ENCODE measurements at places on chromosomes 13 and 19.

GRCh38 chr13:41311406-41312175, 524 bp downstream of the NAA16 start:
- no peak for DNase-seq

- DNase-seq, result no peak
Measured at GRCh38 chr13:48776401-48776800, 122.7 kb downstream of the CYSLTR2 start.

DNA sequence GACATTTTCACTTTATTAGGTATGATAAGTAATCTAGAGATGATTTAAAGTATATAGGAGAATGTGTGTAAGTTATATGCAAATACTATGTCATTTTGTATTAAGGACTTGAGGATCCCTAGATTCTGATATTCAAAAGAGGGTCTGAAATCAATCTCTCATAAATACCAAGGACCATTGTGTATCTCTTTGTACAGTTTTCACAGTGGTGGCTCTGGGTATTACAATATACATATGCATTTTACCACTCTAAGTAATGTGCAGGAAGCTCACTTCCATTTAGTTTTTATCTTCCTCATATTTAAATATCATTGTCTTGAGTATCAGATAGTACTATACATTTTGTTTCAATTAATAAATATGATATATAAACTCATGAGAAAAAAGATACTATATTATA, 862.6 kb upstream of the PCDH20 start:
- no peak for DNase-seq

DNA sequence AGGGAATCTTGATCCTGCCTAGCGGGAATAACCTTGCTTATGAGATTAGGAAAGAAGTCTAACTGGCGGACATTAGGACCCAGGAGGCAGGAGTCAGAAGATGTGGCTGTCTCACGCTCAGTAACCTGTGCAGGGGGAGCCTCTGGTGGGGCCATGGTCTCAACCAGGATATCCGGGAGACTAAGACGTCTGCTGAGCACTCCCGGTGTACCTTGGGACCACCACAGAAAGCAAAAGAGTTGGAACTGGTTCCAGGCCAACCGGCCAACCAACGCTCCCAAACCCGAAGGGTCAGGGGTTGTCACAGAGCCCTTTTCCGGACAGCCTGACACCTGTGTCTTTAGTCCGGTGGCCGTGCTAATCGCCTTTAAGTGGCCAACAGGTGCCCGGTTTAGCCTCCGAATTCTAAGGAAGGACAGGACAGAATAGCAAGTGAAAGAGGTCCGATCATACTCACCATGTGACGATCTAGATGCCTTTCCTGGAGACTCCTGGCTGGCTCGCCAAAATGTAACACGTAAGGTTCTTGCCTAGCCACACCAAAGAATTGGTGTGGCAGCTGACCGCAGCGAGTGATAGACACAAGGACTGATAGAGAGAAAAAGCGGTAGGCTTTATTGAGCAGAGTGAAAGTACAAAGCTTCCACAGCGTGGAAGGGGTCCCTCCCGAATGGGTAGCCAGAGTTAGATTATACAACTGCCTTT, 103.9 kb upstream of the DIAPH3 start:
- no peak for DNase-seq

DNA sequence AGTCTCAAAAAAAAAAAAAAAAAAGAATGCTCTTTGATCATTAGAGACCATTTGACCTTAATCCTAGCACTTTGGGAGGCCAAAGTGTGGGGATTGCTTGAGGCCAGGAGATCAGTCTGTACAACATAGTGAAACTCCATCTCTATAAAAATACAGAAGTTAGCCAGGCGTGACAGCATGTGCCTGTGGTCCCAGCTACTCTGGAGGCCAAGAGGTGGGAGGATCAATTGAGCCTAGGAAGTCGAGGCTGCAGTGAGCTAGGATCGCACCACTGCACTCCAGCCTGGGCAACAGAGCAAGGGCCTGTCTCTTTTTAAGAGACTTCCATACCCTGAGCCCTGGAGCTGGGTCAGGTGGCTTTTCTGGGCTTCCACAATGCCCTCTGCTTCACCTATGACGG, 11.5 kb upstream of the COLGALT1 start:
- no peak for DNase-seq

GRCh38 chr19:46107371-46107770, 17.1 kb downstream of the IGFL3 start:
- DNase-seq, result no peak

DNA sequence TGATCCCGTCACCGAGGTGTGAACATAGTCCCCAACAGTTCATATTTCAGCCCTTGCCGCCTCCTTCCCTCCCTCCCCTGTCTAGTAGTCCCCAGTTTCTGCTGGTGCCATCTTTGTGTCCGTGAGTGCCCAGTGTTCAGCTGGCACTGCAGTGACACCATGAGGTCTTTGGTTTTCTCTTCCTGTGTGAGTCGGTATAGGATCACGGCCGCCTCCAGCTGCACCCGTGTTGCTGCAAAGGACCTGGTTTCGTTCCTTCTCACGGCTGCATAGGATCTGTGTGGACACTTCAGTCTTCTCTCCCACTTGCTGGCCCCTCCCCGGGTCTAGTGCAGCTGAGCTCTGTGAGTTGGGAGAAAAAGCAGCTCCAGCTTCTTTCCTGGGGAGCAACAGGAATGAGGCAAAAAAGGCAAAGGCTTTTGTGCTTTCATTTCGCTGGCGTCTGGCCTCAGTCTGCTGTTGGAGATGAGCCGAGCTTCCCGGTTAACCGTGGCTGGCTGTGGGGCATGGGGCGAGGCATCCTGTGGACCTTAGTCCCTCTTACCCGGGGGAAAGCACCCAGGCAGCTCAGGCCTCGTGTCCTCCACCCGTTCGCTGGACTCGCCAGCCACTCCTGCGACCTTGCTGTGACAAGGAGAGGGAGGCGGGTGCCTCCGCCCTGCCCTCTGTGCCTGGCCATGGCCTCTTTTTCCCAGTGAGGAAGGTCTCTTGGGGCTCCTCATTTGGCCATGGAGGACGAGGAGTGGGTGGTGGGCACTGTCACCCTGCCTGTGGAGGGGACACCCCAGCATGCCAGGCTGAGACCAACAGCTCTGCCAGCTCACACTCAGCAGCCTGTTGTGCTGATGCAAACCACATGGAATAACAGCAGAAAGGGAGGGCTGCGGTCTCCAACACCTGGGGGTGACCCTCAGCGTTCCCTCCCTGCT, 196.5 kb downstream of the TEX29 start:
- no peak for DNase-seq

- no peak for DNase-seq
Measured at GRCh38 chr13:38850868-38851626, 139.6 kb downstream of the STOML3 start.

DNA sequence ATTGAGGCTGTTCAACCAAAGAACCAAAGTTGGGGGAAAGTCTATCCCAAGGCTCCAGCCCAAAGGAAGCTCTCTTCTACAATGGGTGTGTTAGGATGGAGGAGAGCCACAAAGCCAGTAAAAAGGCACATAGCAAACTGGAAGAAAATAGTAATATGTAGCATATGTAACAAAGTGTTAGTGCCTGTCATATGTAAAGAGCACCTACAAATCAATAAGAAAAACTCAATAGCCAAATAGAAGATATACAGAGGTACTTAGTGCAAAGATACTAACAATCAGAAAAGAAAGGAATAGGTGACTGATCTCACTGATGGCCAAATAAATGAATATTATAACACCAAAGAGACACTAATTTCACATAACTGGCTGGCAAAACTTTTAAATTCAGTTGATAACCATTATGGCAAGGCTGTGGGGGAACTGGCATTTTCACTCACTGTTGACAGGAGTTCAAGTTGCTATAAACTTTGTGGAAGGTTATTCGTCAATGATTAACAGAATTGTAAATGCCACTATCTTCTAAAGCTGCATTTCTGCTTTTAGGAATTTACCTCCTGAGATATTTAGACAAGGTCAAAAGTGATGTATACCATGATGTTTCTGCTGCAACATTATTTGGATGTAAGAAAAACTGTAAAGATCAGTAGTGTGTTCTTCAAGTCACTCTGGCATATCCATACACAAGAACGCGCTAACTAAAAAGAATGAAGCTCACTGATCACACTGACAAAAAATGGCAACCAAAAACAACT, 110.8 kb downstream of the GNG7 start:
- DNase-seq, result no peak

DNA sequence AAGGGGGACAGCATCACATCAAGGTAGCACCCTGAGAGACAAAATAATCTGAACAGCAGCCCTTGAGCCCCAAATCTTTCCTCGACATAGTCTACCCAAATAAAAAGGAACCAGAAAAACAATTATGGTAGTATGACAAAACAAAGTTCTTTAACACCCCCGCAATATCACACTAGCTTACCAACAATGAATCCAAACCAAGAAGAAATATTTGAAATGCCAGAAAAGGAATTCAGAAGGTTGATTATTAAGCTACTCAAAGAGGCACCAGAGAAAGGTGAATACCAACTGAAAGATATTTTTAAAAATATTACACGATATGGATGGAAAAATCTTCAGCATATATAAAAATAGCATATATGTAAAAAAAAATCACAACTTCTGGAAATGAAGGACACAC, 252.9 kb upstream of the SLITRK6 start:
- peak; percentile 12 for DNase-seq

DNA sequence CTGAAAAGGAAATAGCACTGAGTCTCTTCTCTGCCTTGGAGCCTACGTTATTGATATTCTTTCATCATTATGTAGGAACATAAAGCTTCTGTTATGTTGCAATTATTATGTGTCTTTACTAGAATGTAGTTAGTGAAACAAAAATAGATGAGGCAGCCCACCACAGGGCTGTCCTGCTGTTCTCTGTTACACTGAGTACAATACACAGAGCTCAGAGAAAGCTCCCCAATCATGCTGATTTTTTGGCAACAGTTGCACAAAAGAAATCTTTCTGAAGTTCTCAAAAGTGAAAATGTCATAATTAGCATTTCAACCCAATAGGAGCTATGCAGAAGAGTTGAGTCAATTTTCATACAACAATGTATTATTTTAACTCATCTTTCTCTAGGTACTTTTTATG, 119.5 kb downstream of the EFNB2 start:
- DNase-seq, result no peak

GRCh38 chr13:44331912-44332851, 41.4 kb upstream of the SERP2 start:
- no peak for DNase-seq

DNA sequence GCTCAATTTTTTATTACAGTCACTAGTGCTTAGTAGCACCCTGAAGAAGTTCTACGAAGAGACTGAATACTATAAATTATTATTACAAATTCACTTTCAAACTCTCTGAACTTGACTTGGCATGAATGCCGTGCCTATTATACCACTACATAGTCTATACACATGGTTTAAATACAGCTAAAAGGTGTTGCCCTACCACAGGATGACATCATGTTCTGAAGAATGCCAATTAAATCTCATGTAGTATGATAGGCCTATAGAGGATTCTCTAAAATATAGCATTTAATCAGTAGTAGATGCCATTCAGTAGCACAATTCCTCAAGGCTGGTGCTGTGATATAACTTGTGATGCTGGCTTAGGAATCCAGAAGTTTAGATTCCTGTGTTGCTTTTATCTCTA, 16.7 kb upstream of the POSTN start:
- DNase-seq, result no peak

- DNase-seq, result no peak
Measured at GRCh38 chr13:72849571-72849970, 67.6 kb downstream of the PIBF1 start.

DNA sequence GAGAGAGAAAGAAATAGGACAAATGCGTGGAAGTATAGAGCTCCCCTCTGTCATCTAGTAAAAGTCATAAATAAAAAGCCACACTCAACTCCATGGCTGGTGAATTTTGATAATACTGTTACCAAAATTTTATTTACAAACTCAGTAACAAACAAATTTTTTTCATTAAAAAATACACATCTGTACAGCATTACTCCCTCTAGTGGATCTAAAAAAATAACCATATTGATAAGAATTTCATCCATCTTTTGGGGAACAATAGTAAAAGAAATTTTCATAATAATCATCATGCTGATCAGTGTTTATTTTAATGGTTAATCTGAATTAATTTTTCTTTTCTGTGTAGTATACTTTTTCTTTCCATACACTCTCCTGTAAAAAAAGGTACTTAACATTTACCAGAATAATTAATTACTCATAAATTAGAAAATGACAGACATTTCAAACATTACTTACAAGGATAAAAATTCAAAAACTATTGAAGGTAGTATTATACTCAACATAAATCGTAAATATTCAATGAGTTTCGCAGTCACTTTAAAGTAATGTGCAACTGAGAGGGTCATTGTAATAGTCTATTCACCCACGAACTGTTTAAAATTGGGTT, 173.5 kb upstream of the LSM14A start:
- no peak for DNase-seq

DNA sequence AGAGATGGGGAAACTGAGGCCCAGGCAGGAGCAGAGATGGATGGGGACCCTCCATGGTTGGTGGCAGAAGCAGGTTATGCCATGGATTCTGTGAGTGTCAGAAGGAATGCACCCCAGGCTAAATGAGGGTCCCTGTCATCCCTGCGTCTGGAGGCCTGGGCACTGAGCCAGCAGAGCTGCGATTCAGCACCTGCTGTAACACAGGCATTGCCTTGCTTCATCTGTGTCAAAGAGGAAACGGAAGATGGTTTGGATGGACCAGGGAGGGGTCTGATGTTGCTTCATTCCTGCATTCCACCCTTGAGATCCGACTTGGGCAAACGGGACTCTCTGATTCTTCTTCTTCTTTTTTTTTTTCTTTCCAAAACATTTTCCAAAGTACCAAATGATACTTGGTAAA, 1.2 kb downstream of the C5AR1 start:
- no peak for DNase-seq

DNA sequence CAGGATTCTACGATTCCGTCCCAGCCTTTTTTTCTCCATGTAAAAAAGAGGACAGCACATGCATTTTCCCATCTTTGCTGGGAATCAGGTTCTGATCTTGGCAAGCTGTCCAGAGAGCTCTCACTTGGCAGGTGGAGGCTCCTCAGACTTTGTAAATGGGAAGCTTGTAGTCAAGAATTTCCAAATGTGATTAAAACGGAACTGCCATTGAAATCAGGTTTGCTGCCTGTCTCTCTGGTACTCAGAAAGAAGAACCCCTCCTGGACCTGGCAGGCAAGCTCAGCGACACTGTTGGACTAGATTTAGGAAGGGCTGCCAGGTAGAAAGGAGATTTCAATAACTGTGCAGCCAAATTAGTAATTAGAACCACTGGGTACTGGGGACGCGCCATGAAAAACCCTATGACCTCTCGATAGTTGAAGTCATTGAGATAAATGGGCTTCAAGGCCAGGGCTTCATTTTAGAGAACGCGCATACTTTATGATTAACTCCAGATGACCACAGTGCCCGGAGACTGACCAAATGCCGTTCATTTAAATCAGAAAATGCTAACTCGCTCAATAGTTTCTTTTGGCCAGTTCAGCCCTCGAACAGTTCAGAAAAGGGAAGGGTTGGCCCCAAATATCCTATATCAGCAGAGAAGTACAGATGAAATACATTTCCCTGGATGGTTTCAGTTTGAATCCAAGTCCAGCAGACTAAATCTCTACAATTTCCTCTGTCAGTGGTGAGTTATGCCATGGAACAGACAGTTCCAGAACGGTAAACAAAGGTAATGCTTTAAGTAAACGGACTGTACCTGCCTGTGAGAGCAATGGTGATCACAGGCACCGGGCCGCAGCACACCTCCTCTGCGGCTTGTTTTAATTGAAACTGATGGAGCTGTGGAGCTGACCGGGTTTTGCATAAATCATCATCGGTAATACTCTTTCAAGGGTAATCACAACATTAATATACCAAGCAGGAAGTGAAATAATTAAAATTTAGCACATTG, 517.4 kb downstream of the RFC3 start:
- DNase-seq, result no peak

- no peak for DNase-seq
Measured at GRCh38 chr19:40601134-40601974, at the start of gene LTBP4. LTBP4 (plus strand) TSS chr19:40601369; CDS start chr19:40601388, 19 bp downstream.
